Body of pancreas (tissue), 4 donors: ENCODE measurements at places on chromosomes 16 and 17. TPM values are rescaled to one million over a fixed set of nuclear protein-coding genes. Genes with fewer than 3 reads are reported as not detected.

Gene GPR139
- total RNA-seq, result not detected

Gene SLC38A8
- not detected for total RNA-seq

Gene UMOD
- total RNA-seq, result 12.7 TPM

Gene CRYBA1
- total RNA-seq, result not detected

Gene FAM20A
- total RNA-seq, result 1.3 TPM

Gene CALB2
- 0.99 TPM for total RNA-seq

Gene ASB16
- total RNA-seq, result 3.9 TPM

- DNase-seq, result no peak
Observed at GRCh38 chr17:64787921-64788271, 125.8 kb upstream of the SMURF2 start.

DNA sequence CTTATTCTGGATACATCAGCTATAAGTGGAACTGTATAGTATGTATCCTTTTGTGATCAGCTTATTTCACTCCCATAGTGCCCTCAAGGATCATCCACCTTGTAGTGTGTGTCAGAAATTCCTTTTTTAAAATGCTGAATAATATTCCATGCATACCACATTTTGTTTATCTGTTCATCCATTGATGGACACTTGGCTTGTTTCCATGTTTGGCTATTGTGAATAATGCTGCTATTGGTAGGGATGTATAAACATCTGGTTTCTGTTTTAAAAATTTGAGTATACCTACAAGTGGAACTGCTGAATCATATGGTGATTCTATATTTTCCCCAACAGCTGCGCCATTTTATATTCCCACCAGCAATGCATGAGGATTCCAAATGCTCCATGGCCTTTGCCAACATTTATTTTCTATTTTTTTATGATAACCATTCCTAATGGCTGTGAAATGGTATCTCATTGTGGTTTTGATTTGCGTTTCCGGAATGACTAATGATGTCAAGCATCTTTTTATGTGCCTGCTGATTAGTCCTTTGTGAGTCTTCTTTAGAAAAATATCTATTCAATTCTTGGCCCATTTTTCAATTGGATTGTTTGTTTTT, 11.6 kb downstream of the RCVRN start:
- no peak for DNase-seq

GRCh38 chr17:50072130-50072529, 16.2 kb downstream of the ITGA3 start:
- DNase-seq, result no peak

GRCh38 chr17:22278302-22279275, 586.3 kb downstream of the KCNJ18 start:
- DNase-seq, result no peak

DNA sequence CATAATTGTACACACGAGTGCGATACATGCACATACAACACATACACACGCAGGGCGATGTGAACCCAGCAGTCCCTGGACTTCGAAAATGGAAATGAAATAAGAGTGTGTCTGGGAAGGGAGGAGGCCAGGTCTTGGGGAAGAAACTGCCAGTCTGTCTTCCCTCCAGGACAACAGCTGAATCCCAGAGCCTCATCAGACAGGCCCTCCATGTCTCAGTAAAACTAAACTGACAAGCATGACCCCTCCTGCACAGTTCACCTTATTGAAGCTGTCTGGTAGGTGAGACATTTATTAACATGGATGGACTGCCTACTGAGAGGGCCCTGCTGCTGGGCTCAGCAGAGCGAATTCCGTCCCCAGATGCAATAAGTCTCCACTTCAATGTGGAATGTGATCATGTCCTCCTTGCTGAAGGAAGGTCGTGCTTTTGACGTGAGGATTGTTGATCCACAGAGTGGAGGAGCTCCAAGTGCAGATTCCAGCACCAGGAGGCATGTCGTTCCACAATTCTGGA, 117.4 kb downstream of the SOX9 start:
- no peak for DNase-seq

- no peak for DNase-seq
Observed at GRCh38 chr17:80868022-80868609, 123.5 kb upstream of the CHMP6 start.

DNA sequence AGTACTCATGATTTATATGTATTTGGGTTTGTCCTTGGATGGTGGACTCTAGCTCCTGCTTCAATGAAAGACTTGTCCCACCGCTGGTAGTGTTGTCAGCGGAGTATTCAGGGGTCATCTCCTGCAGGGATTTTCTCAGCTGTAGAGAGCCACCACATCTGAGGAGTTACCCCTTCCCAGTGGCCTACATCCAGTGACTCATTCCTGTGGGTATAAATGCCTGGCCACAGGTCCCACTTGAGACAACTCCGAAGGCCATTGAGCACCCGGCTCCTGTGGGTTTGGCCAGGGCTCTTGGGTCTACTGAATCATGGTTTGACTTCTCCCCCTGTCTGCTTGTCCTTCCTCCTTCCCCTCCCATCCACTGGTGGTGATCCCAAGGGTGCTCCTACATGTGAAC, 34.6 kb upstream of the WSB1 start:
- DNase-seq, result no peak

- DNase-seq, result peak; percentile 30
Observed at GRCh38 chr17:75153780-75154194, 525 bp downstream of the JPT1 start.

- DNase-seq, result peak; percentile 75
Observed at GRCh38 chr17:50841949-50842354, 6.6 kb downstream of the WFIKKN2 start.
